Activated CD8-positive, alpha-beta memory T cell treated with anti-CD3 and anti-CD28 coated beads, Interleukin-2, amount 10 ng/mL, durations not matched to agents 7 days and 5 days (primary cell): ENCODE measurements at places on chromosomes 16 and 17. TPM values are rescaled to one million over a fixed set of nuclear protein-coding genes. Genes with fewer than 3 reads are reported as not detected.

The GCGR gene
- not detected for total RNA-seq

The CSH2 gene
- total RNA-seq, result not detected

The RNF157 gene
- total RNA-seq, result 73.0 TPM

The ATP2A3 gene
- total RNA-seq, result 377 TPM

The ZNF500 gene
- total RNA-seq, result 10.4 TPM

The ARL16 gene
- total RNA-seq, result 15.4 TPM

The ELMO3 gene
- 9.8 TPM for total RNA-seq

The KRTAP4-4 gene
- not detected for total RNA-seq

The LUC7L gene
- total RNA-seq, result 65.3 TPM

GRCh38 chr17:79126139-79126538, 51.5 kb downstream of the ENGASE start:
- H3K27me3 ChIP-seq, result no peaks in the 10 kb centered on the region
- H3K36me3 ChIP-seq, result no peaks in the 10 kb centered on the region
- no peak for DNase-seq

DNA sequence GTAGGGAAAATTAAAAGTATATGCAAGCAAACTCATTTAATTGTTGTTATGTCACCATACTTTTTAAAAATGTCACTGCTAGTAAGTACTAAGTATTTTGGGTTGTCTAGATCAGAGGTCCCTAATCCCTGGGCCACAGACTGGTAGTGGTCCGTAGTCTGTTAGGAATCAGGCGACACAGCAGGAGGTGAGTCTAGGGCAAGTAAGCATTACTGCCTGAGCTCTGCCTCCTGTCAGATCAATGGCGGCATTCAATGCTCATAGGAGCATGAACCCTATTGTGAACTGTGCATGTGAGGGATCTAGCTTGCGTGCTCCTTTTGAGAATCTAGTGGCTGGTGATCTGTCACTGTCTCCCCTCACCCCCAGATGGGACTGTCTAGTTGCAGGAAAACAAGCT, 21.6 kb downstream of the STXBP4 start:
- H3K4me3 ChIP-seq, result no peak overlapping the region
- H3K4me1 ChIP-seq, result no peaks in the 10 kb centered on the region
- no peak overlapping the region for H3K27ac ChIP-seq
- DNase-seq, result no peak
- peaks cover 1% of the 10 kb centered on the region for H3K36me3 ChIP-seq

- peaks cover 5% of the 10 kb centered on the region for H3K4me1 ChIP-seq
- H3K27ac ChIP-seq, result no peak overlapping the region
- no peaks in the 10 kb centered on the region for H3K36me3 ChIP-seq
- H3K4me3 ChIP-seq, result no peak overlapping the region
- peak; percentile 34 for DNase-seq
- peaks cover 34% of the 10 kb centered on the region for H3K27me3 ChIP-seq
Observed at GRCh38 chr16:66272461-66272860, 94.0 kb upstream of the CDH5 start.

- peaks cover 41% of the 10 kb centered on the region for H3K36me3 ChIP-seq
- H3K27me3 ChIP-seq, result no peaks in the 10 kb centered on the region
- peak overlapping the region; percentile 28 for H3K27ac ChIP-seq
- no peak for DNase-seq
- no peak overlapping the region for H3K4me3 ChIP-seq
Observed at GRCh38 chr17:21001111-21001812, 41.5 kb downstream of the USP22 start.

- no peak overlapping the region for H3K4me3 ChIP-seq
- H3K36me3 ChIP-seq, result no peaks in the 10 kb centered on the region
- no peak overlapping the region for H3K27ac ChIP-seq
- H3K27me3 ChIP-seq, result peaks cover 16% of the 10 kb centered on the region
Observed at GRCh38 chr17:19364699-19365498, 2.4 kb upstream of the B9D1 start.

DNA sequence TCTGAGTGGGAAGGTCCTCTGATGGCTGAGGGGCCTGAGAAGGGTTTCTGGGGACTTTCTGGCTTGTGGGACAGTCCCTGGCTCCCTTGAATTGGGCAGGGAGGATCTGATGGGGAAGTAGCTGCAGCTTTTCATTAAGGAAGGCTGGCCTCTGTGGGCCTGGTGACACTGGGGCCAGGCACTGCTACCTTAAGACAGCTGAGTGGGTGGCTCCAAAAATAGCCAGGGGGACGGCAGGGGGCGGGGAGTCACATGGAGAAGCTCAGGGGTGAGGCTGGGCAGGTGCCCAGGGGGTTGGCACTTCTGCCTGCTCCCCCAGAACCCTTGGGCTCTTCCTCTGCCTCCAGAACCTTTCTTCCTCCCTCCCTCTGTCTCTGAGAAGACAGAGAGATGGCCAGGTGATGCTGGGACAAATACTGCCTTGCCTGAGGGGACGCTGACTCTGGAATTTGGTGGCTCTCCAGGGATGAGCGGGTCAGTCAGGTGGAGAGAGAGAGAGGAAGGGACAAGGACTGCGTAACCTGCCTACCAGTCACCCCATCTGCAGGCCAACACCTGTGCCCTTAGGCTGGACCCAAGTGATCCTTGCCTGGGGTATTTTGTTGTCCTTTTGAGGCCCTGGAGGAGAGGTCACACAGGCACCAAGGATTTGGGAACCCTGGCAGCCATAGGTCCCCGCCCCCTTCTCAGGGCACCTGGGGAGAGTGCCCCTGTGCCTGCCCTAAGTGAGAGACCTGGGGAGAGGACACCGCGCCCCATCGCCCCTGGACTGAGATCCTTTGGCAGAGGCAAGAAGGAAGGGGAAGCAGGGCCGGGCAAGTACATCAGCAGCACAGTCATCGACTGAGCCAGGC, 1.7 kb upstream of the SGCA start:
- peaks cover 23% of the 10 kb centered on the region for H3K4me1 ChIP-seq
- H3K36me3 ChIP-seq, result no peaks in the 10 kb centered on the region
- no peak for DNase-seq
- H3K4me3 ChIP-seq, result no peak overlapping the region
- peaks cover 8% of the 10 kb centered on the region for H3K27me3 ChIP-seq
- H3K27ac ChIP-seq, result no peak overlapping the region

- H3K36me3 ChIP-seq, result peaks cover 40% of the 10 kb centered on the region
- no peak overlapping the region for H3K27ac ChIP-seq
- DNase-seq, result no peak
- no peak overlapping the region for H3K4me3 ChIP-seq
Observed at GRCh38 chr17:8887301-8887700, 19.8 kb upstream of the PIK3R6 start.

DNA sequence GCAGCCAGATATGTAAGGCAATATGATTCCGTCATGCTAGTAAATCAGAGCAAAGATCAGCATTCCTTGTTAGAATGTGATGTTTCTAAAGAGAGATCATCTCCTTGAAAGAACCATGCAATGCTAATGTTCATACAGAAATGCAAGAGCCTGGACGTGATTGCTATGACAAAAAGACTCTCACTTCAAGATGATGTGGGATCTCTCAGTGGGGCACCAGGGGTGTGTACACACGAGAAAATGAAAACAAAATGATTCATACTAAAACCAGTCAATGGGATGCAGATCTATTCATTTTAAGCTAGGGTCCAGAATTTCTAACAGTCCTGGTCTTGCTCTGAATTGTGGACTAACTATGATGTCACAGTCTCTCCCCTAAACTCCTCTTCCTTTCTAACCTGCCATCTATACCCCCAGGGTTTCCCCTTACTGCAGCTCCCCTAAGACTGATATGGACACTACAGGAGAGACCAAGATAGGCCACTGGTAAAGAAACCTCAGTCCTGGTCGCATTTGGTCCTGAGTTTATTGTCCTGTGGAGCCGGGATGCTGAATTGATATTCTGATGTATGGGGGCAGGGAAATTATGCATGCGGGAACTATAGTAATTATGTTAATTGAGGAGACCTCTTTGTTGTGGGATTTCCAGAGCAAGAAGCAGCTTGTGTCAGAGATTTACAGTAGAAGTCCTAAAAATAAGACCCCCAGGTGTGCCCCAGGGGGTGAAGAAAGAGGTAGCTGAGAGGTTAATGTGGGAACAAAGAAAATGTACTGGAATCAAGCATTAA, 179.0 kb downstream of the PMP22 start:
- H3K4me3 ChIP-seq, result no peak overlapping the region
- no peaks in the 10 kb centered on the region for H3K36me3 ChIP-seq
- no peaks in the 10 kb centered on the region for H3K27me3 ChIP-seq
- no peaks in the 10 kb centered on the region for H3K4me1 ChIP-seq

DNA sequence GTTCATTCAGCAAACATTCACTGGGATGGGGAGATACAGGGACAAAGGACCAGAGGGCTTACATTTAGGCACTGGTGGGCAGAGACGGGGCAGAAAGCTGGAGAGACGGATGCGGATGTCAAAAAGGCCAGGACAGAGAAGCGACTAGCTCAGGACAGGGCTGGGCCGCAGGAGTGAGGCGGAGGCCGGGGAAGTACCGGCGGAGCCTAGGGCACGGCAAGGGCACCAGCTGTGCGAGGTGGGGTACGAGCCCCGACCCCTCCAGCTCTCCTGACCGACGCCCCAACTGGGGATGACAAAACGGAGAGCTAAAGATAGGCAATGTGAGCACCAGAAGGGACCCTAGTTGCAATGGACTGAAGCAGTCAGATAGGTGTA, 3.9 kb upstream of the SGCA start:
- DNase-seq, result no peak
- H3K36me3 ChIP-seq, result no peaks in the 10 kb centered on the region
- peaks cover 28% of the 10 kb centered on the region for H3K4me1 ChIP-seq
- H3K4me3 ChIP-seq, result peak overlapping the region; percentile 77
- peaks cover 8% of the 10 kb centered on the region for H3K27me3 ChIP-seq

DNA sequence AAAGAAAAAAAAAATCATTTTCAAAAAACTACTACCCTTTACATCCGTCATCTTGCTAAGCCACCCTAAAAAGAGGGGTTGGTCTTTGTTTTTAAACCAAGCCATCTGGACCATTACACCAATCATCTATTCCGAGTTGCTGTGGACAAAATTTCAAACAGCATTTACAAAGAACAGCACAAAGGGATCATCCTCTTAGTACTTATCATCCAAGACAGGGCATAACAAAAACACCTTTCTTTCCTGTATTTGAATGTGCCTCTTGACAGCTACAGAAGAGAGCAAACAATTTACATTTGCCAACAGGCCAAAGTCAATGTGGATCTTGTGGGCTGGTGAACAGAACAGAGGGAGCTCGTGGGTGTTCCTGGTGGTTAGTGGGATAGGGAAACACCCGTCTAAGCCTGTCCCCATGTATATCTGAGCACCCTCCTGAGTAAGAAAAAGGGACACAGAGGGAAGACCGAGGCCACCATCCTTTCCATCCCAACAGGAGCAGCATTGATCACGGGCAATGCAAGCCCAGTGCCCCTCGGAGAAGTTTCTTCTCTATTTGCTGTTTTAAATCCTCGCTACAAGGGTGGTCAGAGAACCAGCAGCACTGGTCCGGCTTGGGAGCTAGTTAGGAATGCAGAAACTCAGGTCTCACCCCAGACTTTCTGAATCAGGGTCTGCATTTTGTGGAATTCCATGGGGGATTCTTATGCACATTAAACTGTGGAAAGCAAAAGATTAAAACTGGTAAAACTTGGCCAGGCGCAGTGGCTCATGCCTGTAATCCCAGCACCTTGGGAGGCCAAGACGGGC, 1.9 kb downstream of the SLC39A11 start:
- DNase-seq, result no peak
- H3K36me3 ChIP-seq, result peaks cover 14% of the 10 kb centered on the region
- no peak overlapping the region for H3K4me3 ChIP-seq
- H3K27me3 ChIP-seq, result peaks cover 4% of the 10 kb centered on the region
- peaks cover 14% of the 10 kb centered on the region for H3K4me1 ChIP-seq
- no peak overlapping the region for H3K27ac ChIP-seq

DNA sequence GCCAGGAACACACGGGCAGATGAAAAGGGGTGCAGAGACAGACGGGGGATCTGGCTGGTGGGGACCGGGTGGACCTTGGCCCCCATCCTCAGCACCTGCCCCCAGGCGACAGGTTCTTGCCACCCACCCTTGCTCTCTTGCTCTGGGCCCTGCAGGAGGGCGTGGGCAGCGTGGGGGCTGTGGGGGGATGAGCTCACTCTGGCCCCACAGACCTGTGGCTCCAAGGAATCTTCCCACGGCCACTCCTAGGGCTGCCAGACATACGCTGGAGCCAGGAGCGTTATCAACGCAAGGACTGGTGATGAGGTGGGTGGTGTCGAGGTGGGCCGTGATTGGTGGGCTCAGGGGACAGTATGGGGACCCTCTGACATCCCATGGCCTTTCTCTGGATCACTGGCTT, 6.3 kb downstream of the CTRB1 start:
- no peak overlapping the region for H3K27ac ChIP-seq
- no peak overlapping the region for H3K4me3 ChIP-seq
- H3K36me3 ChIP-seq, result no peaks in the 10 kb centered on the region
- no peaks in the 10 kb centered on the region for H3K27me3 ChIP-seq
